ENCODE measurements at places on chromosomes 12 and 14.

- DNase-seq = no peak
These were observed 44.7 kb downstream of the RIMKLB start for GRCh38 chr12:8742501-8742900.

DNA sequence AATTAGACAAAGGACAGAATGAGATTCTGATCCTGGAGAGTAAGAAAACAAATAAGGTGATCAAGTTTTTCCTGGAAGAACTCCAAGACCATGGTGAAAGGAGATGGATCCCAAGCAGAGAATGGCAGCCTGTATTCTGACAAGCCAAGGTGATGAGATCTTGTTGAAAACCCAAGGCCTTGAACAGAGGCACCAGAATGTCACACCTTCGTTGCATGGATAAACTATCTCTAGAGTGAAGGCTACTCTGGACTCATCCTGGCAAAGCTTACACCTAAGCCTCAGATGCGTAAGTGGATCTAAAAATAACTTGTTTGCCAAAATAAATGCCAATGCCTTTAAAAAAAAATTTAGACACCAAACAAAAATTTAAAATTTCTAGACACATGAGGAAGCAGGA, 605.9 kb downstream of the ETNK1 start:
- no peak for DNase-seq

GRCh38 chr12:71063087-71063486, 94.7 kb downstream of the TSPAN8 start:
- DNase-seq = no peak

- no peak for DNase-seq
These were observed 34.7 kb downstream of the SETD3 start for GRCh38 chr14:99445931-99446330.

DNA sequence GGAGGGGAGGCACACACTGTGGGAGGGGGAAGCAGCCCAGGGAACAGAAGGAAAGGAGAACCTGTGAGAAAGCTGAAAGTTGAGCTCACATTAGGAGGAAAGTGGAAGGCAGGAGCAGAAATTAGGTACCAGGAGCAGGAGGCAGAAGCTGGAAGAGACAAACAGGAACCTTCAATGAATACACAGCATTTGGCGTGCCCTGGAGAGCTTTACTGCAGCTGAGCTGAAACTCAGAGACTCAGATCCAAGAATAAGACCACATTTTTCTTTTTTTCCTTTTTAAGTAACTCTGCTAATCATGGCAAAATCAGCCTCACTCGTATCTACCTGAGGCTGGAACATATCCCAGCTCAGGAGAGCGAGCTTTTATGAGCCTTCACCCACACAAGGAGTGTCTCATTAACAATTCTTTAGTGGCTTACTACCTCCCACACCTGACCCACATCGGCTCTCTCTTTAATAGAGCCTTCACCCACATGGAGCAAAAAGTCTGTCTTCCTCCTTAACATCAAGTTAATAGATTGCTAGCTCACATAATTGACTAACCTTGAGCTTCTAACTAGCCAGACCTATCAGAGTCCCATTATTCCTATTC, 18.2 kb upstream of the CERS5 start:
- DNase-seq = no peak

GRCh38 chr14:61026526-61026925, 45.5 kb downstream of the SLC38A6 start:
- no peak for DNase-seq

DNA sequence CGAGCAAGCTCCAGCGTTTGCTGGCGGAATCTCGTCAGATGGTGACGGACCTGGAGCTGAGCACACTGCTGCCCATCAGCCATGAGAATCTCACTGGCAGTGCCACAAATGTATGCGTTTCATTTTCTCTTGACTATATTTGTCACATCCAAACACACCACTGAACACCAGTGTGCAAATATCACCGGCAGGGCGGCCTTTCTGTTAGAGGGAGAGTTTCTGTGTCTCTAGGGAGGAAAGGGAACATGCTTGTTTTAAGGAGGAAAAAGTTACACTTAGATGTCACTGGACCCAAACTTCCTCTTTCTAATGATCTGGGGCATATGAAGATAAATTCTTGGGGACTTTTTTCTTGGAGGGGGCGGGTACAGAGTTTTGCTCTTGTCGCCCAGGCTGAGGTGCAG, 21.9 kb upstream of the HIP1R start:
- no peak for DNase-seq
